Smooth muscle cell of the coronary artery (primary cell): ENCODE measurements at places on chromosomes 2 and 18. TPM values are rescaled to one million over a fixed set of nuclear protein-coding genes. Genes with fewer than 3 reads are reported as not detected.

The MRO gene
- not detected in 2 replicates for total RNA-seq

The FABP1 gene
- not detected in 2 replicates for total RNA-seq

The KIAA2012 gene
- under 0.01 TPM in 1 of 2 replicates, not detected in the other for total RNA-seq

The COL4A4 gene
- total RNA-seq = 6.8 and 18.7 TPM in 2 replicates

The PSD4 gene
- 0.08 and 0.59 TPM in 2 replicates for total RNA-seq

The ASAP2 gene
- total RNA-seq = 18.6 and 48.1 TPM in 2 replicates

The RNU2-63P gene
- total RNA-seq = 121 TPM in 1 of 2 replicates, not detected in the other

The CYS1 gene
- total RNA-seq = 0.45 and 1.6 TPM in 2 replicates

The RTP5 gene
- total RNA-seq = not detected in 2 replicates

The GRB14 gene
- 0.35 and 7.5 TPM in 2 replicates for total RNA-seq

The PRSS56 gene
- total RNA-seq = not detected in 2 replicates

The TNFRSF11A gene
- under 0.01 and 0.68 TPM in 2 replicates for total RNA-seq

The CFAP221 gene
- total RNA-seq = 0.08 TPM in 1 of 2 replicates, not detected in the other

The ZEB2 gene
- 28.3 and 187 TPM in 2 replicates for total RNA-seq

The SGPP2 gene
- not detected in 2 replicates for total RNA-seq

The CFAP65 gene
- not detected in 2 replicates for total RNA-seq

The TMEM163 gene
- total RNA-seq = 0.08 TPM in 1 of 2 replicates, not detected in the other

The KCNS3 gene
- total RNA-seq = 0.70 and 3.8 TPM in 2 replicates

The SNORC gene
- 0.59 and 0.83 TPM in 2 replicates for total RNA-seq

The STPG4 gene
- 0.23 TPM in 2 replicates for total RNA-seq

The ANKRD29 gene
- 0.60 and 17.8 TPM in 2 replicates for total RNA-seq

The PTH2R gene
- 0.08 TPM in 1 of 2 replicates, not detected in the other for total RNA-seq

The SERPINB4 gene
- total RNA-seq = 3.7 TPM in 1 of 2 replicates, not detected in the other

The ACTG2 gene
- total RNA-seq = 0.35 and 0.60 TPM in 2 replicates

The GTF2A1L gene
- 0.12 and 0.98 TPM in 2 replicates for total RNA-seq

The LDLRAD4 gene
- 0.45 TPM in 1 of 2 replicates, not detected in the other for total RNA-seq

The TMEM182 gene
- total RNA-seq = 0.94 and 1.9 TPM in 2 replicates

The GRHL1 gene
- 0.08 and 0.70 TPM in 2 replicates for total RNA-seq

The TSGA10 gene
- total RNA-seq = 2.3 and 2.5 TPM in 2 replicates

The FAM110C gene
- total RNA-seq = under 0.01 TPM in 1 of 2 replicates, not detected in the other

The COPS9 gene
- total RNA-seq = 63.1 and 151 TPM in 2 replicates

The CAB39 gene
- 26.2 and 40.3 TPM in 2 replicates for total RNA-seq

The FAM210A gene
- total RNA-seq = 15.6 and 19.3 TPM in 2 replicates
